Activated T-helper 1 cell treated with anti-CD3 and anti-CD28 coated beads, Interleukin-12 subunit alpha, Interleukin-12 subunit beta, Interleukin-2, Interleukin-4 antibody, amounts not matched to agents 30 ng/mL and 10 ng/mL and 1 ng/mL, durations not matched to agents 14 hours and 24 hours and 36 hours (primary cell): ENCODE measurements at places on chromosomes 2 and 18. TPM values are rescaled to one million over a fixed set of nuclear protein-coding genes. Genes with fewer than 3 reads are reported as not detected.

GRCh38 chr2:121046335-121046734 is 238.7 kb downstream of the TFCP2L1 start:
- no peak for DNase-seq

DNA sequence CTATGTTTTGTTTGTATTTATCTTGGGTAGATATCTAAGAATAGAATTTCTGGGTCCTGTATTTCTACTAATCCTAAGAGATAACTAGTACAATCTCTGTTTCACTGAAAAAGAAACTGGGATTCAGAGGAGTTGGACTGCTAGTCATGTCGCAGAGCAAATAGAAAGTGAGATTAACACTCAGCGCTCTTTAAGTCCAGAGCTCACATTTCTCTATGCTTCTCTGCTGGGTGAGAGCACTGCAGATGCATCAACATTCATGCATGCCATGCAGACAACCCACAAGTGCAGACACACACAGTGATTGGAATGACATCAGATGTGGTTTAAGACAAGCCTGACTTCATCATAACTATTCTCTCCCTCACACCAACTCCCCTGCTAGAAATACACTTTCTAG is 563.8 kb downstream of the TDRD15 start:
- no peak for DNase-seq

DNA sequence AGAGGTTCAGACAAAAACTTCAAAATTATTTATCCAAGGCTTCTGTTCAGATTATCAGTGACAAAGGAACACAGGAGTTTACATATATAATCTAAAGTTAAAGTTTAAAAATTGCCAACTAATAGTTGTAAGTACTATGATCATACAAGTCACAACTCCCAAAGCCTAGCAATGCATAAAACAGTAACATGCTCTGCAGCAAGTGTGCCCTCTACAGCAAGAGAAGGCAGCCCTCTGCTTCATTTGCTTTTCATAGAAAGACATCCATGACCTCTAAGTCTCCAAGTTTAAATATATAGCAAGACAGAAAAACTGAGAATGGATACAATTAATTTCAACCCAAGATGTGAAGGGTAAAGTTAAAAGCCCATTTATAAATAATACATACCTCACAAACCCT is 13.3 kb downstream of the RAB1A start:
- DNase-seq = no peak

- DNase-seq = no peak
Observed at GRCh38 chr2:10341193-10341592, 38.5 kb downstream of the HPCAL1 start.

DNA sequence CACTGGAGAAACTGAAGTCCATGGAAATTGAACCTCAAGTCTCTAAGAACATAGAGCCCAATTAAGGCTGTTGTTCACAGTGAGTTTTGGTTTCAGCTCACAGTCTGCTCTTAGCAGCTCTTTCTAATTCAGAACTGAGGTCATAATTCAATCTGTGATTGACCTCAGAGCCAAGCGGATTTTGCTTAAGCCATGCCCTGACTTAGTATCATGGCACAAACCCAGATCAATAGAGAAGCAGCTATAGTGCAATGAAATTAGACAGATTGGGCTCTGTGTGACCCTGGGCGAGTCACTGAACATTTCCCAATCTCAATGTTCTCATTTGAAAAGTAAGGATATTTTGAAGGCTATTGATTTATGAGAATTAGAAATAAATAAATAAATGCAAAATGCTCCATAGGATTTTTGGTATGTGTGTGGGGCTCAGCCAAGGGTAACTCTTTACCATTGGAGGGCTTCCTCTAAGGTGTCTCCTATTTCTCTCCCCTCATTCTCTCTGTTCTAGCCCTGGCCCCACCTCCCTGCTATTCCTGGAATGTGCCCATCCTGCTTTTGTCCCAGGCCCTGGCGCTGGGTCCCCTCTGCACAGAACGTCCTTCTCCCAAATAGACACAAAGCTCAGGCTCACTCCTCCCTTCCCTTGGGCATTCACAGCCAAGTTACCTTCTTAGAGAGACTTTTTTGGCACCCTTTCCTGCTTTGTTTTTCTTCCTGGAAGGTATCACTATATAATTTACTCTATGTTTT is 239.6 kb downstream of the LPIN1 start:
- no peak for DNase-seq

GRCh38 chr2:121884078-121884477 is 128.6 kb downstream of the TSN start:
- DNase-seq = no peak

- DNase-seq = no peak
Observed at GRCh38 chr2:74406035-74406434, 15.4 kb downstream of the C2orf81 start.

GRCh38 chr2:73977466-73977865 is 7.2 kb upstream of the TET3 start:
- DNase-seq = no peak

- DNase-seq = no peak
Observed at GRCh38 chr2:24122366-24123194, 554 bp downstream of the PFN4 start.

GRCh38 chr2:61421611-61422010 is 49.3 kb downstream of the USP34 start:
- no peak for DNase-seq

The IGFBP5 gene
- total RNA-seq = not detected in 2 replicates

The SUCLG1 gene
- 66.6 and 73.0 TPM in 2 replicates for total RNA-seq
